ENCODE measurements at places on chromosomes 5 and 9. TPM values are rescaled to one million over a fixed set of nuclear protein-coding genes. Genes with fewer than 3 reads are reported as not detected.

DNA sequence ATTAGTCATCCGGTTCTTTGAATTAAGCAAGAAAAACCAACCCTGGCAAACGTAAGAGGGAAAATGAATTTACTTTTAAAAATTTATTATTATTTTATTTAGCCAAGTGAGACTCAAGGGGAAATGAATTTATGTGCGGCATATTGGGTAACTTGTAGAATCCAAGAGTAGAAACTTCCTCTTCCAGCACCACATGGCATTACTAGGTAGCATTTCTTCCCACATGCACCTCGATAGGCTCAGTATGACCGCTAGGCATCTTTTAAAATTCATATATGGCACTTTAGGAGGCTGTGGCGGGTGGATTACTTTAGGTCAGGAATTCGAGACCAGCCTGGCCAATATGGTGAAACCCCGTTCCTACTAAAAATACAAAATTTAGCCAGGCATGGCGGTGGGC, 17.6 kb upstream of the MYO10 start:
- H3K27me3 ChIP-seq: no peaks in the 10 kb centered on the region
- no peaks in the 10 kb centered on the region for H3K4me1 ChIP-seq
- no peaks in the 10 kb centered on the region for H3K36me3 ChIP-seq
- H3K27ac ChIP-seq: no peak overlapping the region

DNA sequence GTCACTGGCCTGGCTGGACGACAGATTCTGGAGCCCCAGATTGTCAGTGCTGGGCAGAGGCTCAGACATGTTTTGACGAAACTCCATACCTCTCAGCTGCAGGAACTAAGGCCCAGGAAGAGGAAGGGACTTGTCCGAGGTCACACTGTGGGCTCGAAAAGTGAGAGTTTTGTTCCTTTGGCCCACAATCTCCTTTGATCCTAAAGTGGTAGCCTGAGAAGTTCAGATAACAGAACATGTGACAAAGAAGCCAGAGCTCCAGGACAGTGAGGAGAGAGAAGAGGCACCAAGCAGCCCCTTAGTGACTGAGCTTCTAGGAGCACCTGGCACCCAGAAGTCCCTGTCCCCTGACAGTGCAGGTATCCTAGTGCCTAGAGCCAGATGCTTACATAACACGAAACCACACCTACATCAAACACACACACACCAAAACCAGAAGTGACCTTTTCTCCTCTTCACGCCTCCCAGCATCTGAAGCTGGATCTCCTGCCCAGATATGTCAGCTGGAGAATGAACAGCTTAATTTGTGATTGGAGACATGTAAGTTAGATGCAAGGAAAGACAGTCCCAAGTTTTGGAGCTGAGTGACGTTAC, 88.9 kb downstream of the ADRB2 start:
- no peak for DNase-seq
- no peaks in the 10 kb centered on the region for H3K27me3 ChIP-seq
- no peak overlapping the region for H3K4me3 ChIP-seq
- no peaks in the 10 kb centered on the region for H3K36me3 ChIP-seq
- H3K27ac ChIP-seq: no peak overlapping the region

GRCh38 chr9:99051851-99052250, 53.1 kb upstream of the TGFBR1 start:
- H3K4me1 ChIP-seq: no peaks in the 10 kb centered on the region
- no peak overlapping the region for H3K27ac ChIP-seq
- H3K4me3 ChIP-seq: no peak overlapping the region
- no peaks in the 10 kb centered on the region for H3K27me3 ChIP-seq
- peaks cover 9% of the 10 kb centered on the region for H3K36me3 ChIP-seq

DNA sequence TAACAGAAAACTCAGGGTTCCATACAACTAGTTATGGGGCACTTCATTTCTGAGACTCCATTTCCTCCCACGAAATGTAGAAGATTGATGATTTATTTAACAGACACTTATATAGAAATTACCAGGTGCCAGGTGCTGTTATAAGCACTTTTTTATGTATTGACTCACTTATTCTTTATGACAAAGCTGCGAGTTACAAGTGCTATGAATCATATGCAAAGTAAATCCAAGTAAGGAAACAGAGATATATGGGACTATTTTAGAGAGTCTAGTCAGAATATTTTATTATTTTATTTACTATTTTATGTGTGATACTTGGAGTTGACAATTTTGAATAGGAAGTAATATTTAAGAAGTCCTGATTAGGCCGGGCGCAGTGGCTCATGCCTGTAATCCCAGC, 822.8 kb upstream of the C9orf72 start:
- no peak overlapping the region for H3K27ac ChIP-seq
- no peaks in the 10 kb centered on the region for H3K27me3 ChIP-seq
- H3K4me3 ChIP-seq: no peak overlapping the region
- H3K4me1 ChIP-seq: no peaks in the 10 kb centered on the region

DNA sequence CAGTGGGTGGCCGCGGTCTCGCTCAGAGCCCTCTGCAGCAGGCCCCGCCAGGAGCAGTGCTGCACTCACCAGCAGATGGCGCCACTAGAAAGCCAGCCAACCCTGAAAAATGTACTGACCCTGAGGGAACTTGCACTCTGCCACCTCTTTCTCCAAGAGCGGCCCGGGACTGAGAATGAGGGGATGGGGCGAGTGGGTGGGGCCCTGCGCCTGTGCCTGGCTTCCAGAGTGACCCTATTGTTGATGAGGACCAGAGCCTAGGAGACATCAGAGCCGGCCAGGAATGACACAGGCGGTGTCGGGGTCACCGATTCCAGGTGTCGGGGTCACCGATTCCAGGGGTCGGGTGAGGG, 2.9 kb upstream of the IL17B start:
- no peaks in the 10 kb centered on the region for H3K36me3 ChIP-seq
- H3K27ac ChIP-seq: peak overlapping the region; percentile 76
- DNase-seq: peak; percentile 77
- H3K4me1 ChIP-seq: peaks cover 22% of the 10 kb centered on the region
- H3K4me3 ChIP-seq: peak overlapping the region; percentile 16

GRCh38 chr5:167861129-167861927, 430.1 kb upstream of the WWC1 start:
- no peaks in the 10 kb centered on the region for H3K4me1 ChIP-seq
- no peak overlapping the region for H3K27ac ChIP-seq
- H3K4me3 ChIP-seq: no peak overlapping the region
- no peaks in the 10 kb centered on the region for H3K27me3 ChIP-seq
- no peak for DNase-seq

GRCh38 chr5:54273715-54274114, 36.7 kb downstream of the ARL15 start:
- H3K27ac ChIP-seq: no peak overlapping the region
- no peaks in the 10 kb centered on the region for H3K4me1 ChIP-seq
- no peaks in the 10 kb centered on the region for H3K36me3 ChIP-seq
- DNase-seq: no peak

- no peak for DNase-seq
- no peaks in the 10 kb centered on the region for H3K4me1 ChIP-seq
- no peak overlapping the region for H3K4me3 ChIP-seq
- H3K27ac ChIP-seq: no peak overlapping the region
- no peaks in the 10 kb centered on the region for H3K36me3 ChIP-seq
Observed at GRCh38 chr5:131245312-131245711, 18.5 kb upstream of the CDC42SE2 start.

DNA sequence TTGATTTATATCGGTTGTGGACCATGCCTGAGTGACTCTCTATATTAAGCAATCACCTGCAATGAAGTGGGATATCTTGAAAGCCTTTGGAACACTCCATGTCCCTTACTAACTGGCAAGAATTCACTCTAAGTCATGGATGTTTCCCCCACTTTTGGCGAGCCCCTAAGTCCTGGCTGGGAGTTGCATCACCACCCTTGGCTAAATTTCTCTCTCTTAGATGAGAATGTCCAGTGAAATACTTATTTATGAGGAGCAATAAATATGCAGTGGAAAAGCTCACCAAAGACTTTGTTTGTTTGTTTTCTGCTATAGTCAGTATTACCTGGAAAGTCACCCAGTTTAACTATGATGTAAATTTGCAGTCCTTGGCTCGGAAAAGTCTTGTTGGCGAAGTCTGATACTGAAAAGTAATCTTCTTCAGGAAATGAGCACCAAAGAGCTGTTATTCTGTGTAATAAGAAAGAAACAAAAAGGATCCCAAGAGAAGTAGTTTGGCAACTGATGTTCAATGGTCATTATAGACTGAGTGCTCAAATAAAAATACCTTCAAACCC, 333.8 kb downstream of the DMRT2 start:
- no peak for DNase-seq
- H3K27ac ChIP-seq: no peak overlapping the region
- H3K36me3 ChIP-seq: no peaks in the 10 kb centered on the region
- H3K4me3 ChIP-seq: no peak overlapping the region

DNA sequence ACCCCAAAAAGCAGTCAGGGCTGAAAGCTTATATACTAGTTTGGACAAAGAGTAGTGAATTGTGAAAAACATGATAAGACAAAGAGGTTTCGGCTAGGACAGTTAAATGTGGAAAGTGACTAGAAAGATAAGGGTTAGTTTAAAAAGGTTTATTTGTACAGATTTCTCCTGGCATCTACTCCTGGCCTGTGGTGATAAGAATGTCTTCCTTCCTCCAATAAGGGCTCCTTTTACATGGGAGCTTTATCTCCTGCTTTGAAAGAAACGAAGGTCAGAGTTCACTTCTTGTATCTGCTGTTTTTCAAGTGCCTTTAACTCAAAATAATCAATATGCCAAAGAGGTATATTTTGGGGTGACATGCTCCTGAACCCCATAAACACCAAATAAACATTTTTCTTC, 776.1 kb upstream of the COX7C start:
- no peak for DNase-seq
- H3K4me1 ChIP-seq: no peaks in the 10 kb centered on the region
- H3K4me3 ChIP-seq: no peak overlapping the region
- H3K27me3 ChIP-seq: no peaks in the 10 kb centered on the region

GRCh38 chr5:155103146-155103545, 89.6 kb downstream of the KIF4B start:
- H3K4me3 ChIP-seq: no peak overlapping the region
- no peaks in the 10 kb centered on the region for H3K36me3 ChIP-seq
- no peak for DNase-seq
- H3K27ac ChIP-seq: no peak overlapping the region
- H3K4me1 ChIP-seq: no peaks in the 10 kb centered on the region

DNA sequence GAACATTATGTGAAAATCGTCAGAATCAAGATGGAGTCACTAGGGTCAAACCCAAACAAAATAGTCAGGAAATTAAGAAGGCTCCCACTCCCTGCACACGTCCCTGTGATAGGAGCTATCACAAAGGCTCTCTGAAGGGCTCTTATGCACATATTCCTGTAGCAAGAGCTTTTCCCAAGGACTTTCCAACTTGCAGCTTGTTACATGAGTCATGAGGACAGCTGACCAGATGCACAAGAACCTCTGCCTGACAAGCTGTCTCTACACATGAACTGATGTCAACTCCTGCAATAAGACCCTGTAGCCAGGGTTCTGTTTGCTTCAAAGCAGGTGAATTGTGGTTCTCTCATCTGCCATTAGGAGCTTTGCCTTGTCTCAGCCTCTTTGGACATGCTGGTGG, 122.4 kb downstream of the OLFM1 start:
- H3K4me1 ChIP-seq: no peaks in the 10 kb centered on the region
- no peaks in the 10 kb centered on the region for H3K27me3 ChIP-seq

- DNase-seq: no peak
Observed at GRCh38 chr5:109256486-109256885, 153.3 kb downstream of the PJA2 start.

- no peaks in the 10 kb centered on the region for H3K36me3 ChIP-seq
- no peak for DNase-seq
- H3K27me3 ChIP-seq: no peaks in the 10 kb centered on the region
- no peak overlapping the region for H3K27ac ChIP-seq
Observed at GRCh38 chr9:512555-513272, 298.0 kb downstream of the DOCK8 start.

DNA sequence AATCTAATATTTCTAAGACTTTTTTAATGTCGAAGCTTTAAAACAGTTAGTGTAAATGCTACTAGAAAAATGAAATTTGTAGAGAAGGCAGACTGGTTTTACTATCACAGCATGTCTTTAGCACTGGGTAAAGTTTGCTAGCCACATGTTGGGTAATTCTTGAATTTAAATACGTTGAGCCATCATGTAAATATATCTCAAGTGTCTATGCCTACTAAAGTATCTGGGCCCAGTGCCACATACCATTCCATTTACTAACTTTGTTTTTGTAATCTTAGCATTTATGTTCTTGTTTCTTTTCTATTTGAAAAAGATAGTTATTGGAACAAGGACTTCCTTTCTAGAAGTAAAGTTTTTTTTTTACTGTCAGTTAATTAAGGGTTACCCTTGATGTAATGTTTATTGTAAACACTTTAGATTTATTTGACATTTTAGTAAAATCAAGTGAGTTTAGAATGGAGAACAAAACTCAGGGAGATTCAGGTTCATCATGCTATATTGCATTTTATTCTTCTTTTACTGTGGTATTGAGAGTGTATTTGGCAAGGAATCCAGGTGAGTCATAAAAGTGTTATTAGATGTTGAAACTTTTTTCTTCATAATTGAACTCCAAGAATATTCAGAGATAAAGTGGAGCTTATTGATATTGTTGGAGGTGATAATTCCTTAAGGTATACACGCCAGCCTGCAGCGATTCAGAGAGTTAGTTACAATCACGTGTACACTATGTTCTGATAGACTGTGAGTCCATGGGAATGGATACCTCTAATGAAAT, 182.4 kb downstream of the CCDC171 start:
- H3K4me1 ChIP-seq: no peaks in the 10 kb centered on the region
- no peaks in the 10 kb centered on the region for H3K36me3 ChIP-seq
- DNase-seq: no peak

DNA sequence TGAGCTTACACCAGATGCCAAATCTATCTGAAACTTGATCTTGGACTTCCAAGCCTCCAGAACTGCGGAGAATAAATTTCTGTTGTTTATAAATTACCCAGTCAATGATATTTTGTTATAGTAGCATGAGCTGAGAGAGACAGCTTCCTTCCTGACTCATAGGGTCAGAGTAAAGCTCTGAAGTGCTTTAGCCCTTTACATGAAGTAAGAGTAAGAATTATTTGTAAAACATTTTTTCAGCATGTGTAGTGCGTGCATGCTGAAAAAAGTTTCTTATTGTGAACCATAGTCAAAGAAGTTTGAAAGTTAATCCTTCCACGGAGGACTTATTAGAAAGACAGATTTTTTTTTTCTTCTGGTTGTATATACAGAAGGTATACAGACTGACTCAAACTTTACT, 172.4 kb downstream of the DMRT2 start:
- no peak overlapping the region for H3K27ac ChIP-seq
- no peaks in the 10 kb centered on the region for H3K4me1 ChIP-seq
- H3K4me3 ChIP-seq: no peak overlapping the region
- no peak for DNase-seq
- H3K36me3 ChIP-seq: no peaks in the 10 kb centered on the region

- peaks cover 7% of the 10 kb centered on the region for H3K4me1 ChIP-seq
- no peak overlapping the region for H3K27ac ChIP-seq
- DNase-seq: peak; percentile 54
- no peaks in the 10 kb centered on the region for H3K36me3 ChIP-seq
- no peaks in the 10 kb centered on the region for H3K27me3 ChIP-seq
Observed at GRCh38 chr5:177089127-177089526, 2.4 kb downstream of the FGFR4 start.

- H3K27ac ChIP-seq: no peak overlapping the region
- no peaks in the 10 kb centered on the region for H3K27me3 ChIP-seq
- H3K4me1 ChIP-seq: no peaks in the 10 kb centered on the region
- H3K4me3 ChIP-seq: no peak overlapping the region
- DNase-seq: peak; percentile 31
Observed at GRCh38 chr5:174549254-174549653, 175.1 kb upstream of the MSX2 start.

AGXT2 gene
- polyA plus RNA-seq: not detected

ABLIM3 gene
- polyA plus RNA-seq: 35.0 TPM

ARHGEF28 gene
- polyA plus RNA-seq: 1.00 TPM

C9 gene
- polyA plus RNA-seq: not detected

ADRB2 gene
- 5.6 TPM for polyA plus RNA-seq

TXNDC15 gene
- 23.2 TPM for polyA plus RNA-seq

ANKRD18B gene
- 0.01 TPM for polyA plus RNA-seq

PCDH1 gene
- polyA plus RNA-seq: 4.2 TPM
